ENCODE measurements at places on chromosomes 2 and 18. TPM values are rescaled to one million over a fixed set of nuclear protein-coding genes. Genes with fewer than 3 reads are reported as not detected.

GRCh38 chr18:57209713-57210106 is 62.8 kb downstream of the BOD1L2 start:
- peak overlapping the region; percentile 57 for H3K4me3 ChIP-seq
- H3K4me1 ChIP-seq: peaks cover 4% of the 10 kb centered on the region
- no peak for DNase-seq
- H3K27ac ChIP-seq: no peak overlapping the region
- peaks cover 32% of the 10 kb centered on the region for H3K27me3 ChIP-seq

- no peak overlapping the region for H3K4me3 ChIP-seq
- no peak for DNase-seq
- no peaks in the 10 kb centered on the region for H3K36me3 ChIP-seq
- H3K4me1 ChIP-seq: peaks cover 7% of the 10 kb centered on the region
These were observed 241.5 kb downstream of the ICOS start for GRCh38 chr2:204177977-204178522.

GRCh38 chr2:8004250-8004681 is 677.6 kb upstream of the ID2 start:
- peak overlapping the region; percentile 35 for H3K4me3 ChIP-seq
- no peaks in the 10 kb centered on the region for H3K36me3 ChIP-seq
- H3K27ac ChIP-seq: peak overlapping the region; percentile 87

- H3K27me3 ChIP-seq: no peaks in the 10 kb centered on the region
- no peak overlapping the region for H3K27ac ChIP-seq
- no peaks in the 10 kb centered on the region for H3K36me3 ChIP-seq
- no peaks in the 10 kb centered on the region for H3K4me1 ChIP-seq
These were observed 23.6 kb upstream of the DOCK10 start for GRCh38 chr2:225065882-225066281.

Gene SAG
- total RNA-seq: 0.43 TPM

- no peak overlapping the region for H3K27ac ChIP-seq
- peaks cover 17% of the 10 kb centered on the region for H3K36me3 ChIP-seq
- DNase-seq: no peak
These were observed 310.7 kb upstream of the EPAS1 start for GRCh38 chr2:45986509-45986908.

Gene C2orf78
- total RNA-seq: not detected

- no peak for DNase-seq
- H3K27me3 ChIP-seq: no peaks in the 10 kb centered on the region
- peaks cover 16% of the 10 kb centered on the region for H3K4me1 ChIP-seq
- H3K27ac ChIP-seq: no peak overlapping the region
- no peaks in the 10 kb centered on the region for H3K36me3 ChIP-seq
These were observed 198.2 kb downstream of the RNF144A start for GRCh38 chr2:7115364-7115763.

Gene TUBA3E
- not detected for total RNA-seq

DNA sequence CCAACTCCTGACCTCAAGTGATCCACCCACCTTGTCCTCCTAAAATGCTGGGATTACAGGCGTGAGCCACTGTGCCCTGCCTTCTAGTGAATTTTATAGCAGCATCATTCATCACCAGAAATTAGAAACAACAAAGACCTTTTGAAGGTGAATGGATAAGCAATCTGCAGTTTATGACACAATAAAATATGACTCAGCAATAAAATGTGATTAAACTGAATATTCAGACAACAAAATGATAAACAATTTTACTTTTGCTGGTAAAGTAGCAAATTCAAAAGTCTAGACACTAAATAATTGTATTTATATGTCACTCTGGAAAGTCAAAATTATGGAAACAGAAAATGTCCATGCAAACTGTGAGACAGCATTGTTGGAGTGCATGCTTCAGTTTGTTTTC is 656.6 kb downstream of the CBLN2 start:
- H3K4me1 ChIP-seq: no peaks in the 10 kb centered on the region
- H3K36me3 ChIP-seq: no peaks in the 10 kb centered on the region
- DNase-seq: no peak
- no peak overlapping the region for H3K4me3 ChIP-seq

Gene CGREF1
- total RNA-seq: 1.8 TPM

Gene MOGAT1
- total RNA-seq: 0.45 TPM

Gene TFPI
- 9.6 TPM for total RNA-seq

DNA sequence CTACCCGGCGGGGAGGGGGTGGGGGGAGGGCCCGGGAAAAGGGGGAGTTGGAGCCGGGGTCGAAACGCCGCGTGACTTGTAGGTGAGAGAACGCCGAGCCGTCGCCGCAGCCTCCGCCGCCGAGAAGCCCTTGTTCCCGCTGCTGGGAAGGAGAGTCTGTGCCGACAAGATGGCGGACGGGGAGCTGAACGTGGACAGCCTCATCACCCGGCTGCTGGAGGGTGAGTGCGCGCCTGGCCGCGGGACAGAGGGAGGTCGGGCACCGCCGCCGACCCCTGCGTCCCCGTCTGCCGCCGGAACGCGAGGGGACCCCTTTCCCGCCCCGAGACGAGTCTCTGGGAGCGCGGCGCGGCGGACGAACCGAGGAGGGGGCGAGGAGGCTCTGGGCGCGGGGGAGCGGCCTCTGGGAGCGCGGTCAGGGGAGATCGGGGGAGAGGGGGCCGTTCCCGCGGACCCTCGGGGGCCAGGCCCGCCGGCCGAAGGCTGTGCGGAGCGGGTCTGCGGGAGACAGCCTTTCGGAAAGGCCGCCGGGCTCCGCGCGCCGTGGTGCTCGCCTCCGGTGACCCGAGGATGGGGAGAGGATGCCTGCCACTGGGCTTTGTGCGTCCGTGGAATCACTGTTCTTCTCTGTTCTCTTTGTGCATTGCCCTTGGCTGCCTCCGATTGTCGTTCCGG is 463 bp downstream of the PPP1CB start:
- peaks cover 3% of the 10 kb centered on the region for H3K36me3 ChIP-seq
- H3K4me3 ChIP-seq: peak overlapping the region; percentile 95
- no peaks in the 10 kb centered on the region for H3K27me3 ChIP-seq
- peaks cover 34% of the 10 kb centered on the region for H3K4me1 ChIP-seq
- no peak for DNase-seq
- peak overlapping the region; percentile 96 for H3K27ac ChIP-seq

Gene FSHR
- total RNA-seq: not detected

DNA sequence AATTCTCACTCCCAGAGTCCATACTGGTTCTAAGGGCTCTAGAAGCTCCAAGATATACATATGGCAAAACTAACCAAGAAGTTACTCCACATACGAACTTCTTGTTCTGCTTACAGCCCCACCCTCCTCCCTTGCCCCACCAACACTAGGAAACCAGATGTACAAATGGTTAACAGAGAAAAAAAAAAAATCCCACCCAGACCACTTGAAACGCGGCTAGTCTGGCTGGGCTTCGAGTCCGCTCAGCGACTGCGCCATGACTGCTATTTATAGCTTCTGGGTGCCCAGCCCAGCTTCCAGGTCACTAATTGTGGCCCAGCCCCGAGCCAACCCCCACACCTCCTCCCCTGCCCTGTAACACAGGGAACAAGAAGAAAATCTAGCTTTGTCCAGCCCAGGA is 47.0 kb upstream of the IHH start:
- no peak overlapping the region for H3K27ac ChIP-seq
- no peak for DNase-seq
- H3K4me3 ChIP-seq: no peak overlapping the region

All from type B pancreatic cell (in vitro differentiated cells).